Substantia nigra (tissue), 51 donors: ENCODE measurements at places on chromosomes 5 and 9.

- DNase-seq = no peak
Observed at GRCh38 chr9:120886490-120886967, 9.5 kb upstream of the PHF19 start.

- no peak for DNase-seq
Observed at GRCh38 chr5:178454303-178454702, 135.9 kb downstream of the COL23A1 start.

- no peak for DNase-seq
Observed at GRCh38 chr5:103490030-103490739, 72.4 kb downstream of the NUDT12 start.

- DNase-seq = no peak
Observed at GRCh38 chr9:99257723-99258389, 35.8 kb downstream of the SEC61B start.

DNA sequence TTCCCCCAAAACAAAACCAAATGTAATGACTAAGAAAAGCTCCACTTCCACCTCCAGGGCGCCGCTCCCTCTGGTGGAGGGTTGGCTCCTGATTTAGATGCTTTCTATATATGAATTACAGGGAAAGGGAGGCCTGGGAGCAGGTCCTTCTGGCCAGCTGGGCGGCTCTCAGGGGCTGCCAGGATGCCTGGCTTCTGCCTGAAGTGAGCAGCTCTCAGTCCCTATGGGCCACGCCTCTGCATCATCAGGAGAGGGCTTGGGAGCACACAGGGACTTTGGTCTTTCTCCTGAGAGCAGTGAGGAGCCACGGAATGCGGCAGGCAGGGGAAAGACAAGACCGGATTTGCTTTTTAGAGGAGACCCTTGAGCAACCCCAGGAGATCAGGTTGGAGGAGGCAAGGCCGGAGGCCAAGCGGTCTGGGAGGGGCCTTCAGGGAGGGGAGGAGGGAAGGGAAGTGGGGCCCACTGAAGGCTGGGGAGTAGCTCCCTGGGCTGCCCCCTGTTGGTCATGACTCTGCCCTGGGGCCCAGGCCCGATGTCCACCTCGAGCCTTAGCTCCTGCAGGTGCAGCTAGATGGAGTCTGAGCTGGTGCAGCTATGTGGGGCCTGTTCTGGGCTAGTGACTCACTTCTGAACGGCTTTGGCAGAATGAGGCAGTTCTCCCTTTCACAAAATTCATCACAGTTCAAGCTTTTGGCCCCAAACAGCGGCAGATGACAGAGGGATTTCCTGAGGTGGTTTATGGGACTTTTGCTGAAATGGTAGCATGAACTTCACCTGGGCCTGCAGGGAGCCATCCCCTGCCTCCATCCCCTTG lies 11.3 kb upstream of the GRHPR start:
- no peak for DNase-seq

DNA sequence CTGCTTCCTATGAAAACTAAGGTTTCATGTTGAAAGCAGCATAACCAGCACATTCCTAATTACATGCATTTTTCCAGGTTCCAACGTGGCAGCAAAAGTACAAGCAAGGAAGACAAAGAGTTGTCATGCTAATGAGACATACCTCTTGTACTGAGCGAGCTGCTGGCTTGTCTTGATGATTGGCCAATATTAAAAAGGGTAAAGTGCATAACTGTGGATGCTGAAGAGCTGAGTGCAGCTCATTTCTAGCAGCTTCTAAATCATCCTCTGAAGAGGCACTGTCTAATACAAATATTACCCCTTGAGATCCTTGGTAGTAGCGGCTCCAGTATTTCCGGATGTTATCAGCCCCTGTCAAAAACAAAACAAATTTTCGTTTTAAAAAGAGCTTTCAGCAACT lies 197.3 kb downstream of the ARL15 start:
- DNase-seq = no peak

- no peak for DNase-seq
Observed at GRCh38 chr5:93072831-93073459, 508.1 kb downstream of the NR2F1-AS1 start.

GRCh38 chr9:35357116-35357515 lies 132.8 kb upstream of the RUSC2 start:
- DNase-seq = no peak

GRCh38 chr5:103451261-103451660 lies 111.3 kb downstream of the NUDT12 start:
- DNase-seq = no peak

GRCh38 chr5:147216552-147217154 lies 18.2 kb upstream of the STK32A start:
- DNase-seq = no peak

DNA sequence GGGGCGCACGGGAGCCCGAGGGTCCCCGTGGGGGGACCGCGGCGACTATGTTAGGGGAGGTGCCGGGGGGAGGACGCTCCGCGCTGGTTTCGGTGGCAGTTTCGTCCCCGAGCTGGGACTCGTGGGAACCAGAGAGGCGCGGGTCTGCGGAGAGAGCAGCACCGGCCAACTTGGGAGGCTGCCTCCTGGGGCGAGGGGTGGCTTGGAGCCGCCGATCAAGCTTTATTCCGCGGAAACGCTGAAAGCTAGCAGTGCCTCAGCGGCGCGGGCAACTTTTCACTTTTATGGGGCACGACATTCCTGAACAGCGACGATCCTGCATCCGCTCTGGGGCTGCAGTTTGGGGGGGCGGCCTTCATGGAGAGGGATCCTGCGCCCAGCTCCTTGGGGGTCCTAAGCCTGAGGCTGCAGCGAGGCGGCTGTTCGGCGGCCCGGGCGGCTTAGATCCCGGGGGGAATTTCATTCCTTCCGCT lies 369 bp downstream of the OCLN start:
- no peak for DNase-seq

- DNase-seq = no peak
Observed at GRCh38 chr9:5448016-5448415, 2.3 kb upstream of the CD274 start.
